ENCODE measurements at places on chromosomes 7 and 10.

DNA sequence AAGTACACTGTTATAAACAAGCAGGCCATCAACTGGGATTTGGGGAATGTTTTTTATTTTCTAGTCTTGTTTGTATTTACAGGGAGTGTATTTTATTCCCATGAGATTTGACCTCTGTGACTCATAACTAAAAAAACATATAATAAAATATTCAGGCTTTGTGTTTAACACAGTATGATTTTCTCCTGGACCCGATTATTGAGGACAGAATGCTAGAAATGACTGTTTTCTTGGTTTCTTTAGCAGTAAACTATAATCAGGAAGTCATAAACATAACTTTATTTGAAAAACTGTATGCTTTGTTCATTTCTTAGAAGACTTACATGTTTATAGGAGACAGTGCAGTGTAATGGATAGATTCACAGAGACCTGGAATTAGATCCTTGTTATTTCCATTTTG lies 2.1 kb downstream of the NHLRC2 start:
- no peak for DNase-seq

DNA sequence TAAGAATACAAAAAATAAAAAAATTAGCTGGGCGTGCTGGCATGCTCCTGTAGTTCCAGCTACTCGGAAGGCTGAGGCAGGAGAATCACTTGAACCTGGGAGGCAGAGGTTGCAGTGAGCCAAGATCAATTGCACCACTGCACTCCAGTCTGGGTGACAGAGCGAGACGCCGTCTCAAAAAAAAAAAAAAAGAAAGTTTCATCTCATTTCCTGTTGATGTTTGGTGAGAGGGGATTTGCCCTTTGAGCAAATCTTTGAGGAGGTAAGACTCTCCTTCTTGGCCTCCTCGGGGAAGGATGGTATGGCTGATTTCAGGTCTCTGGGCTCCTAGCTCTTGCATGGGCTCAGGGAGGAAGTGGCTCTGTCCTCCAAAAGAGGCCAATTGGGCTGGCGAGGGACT lies 3.6 kb upstream of the GRID2IP start:
- no peak for DNase-seq

DNA sequence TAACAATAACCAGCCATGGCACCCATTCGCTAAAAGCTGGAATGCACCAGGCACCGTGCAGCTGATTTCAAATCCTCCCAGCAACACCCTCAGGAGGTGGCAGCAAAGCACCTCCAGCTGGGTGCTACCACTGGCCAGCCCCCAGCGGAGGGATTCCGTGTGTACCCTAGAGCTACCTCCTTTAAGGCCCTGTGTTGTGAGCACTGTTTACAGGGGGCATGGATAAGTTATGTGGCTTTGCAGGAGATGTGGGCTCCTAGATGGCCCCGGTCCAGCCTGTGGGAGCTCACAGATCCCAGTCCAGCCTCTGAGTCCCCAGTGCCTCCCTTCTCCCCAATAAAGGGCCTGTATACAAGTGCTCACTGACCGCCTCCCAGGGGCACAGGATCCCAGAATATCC lies 27.1 kb downstream of the TNRC18 start:
- peak; percentile 38 for DNase-seq

DNA sequence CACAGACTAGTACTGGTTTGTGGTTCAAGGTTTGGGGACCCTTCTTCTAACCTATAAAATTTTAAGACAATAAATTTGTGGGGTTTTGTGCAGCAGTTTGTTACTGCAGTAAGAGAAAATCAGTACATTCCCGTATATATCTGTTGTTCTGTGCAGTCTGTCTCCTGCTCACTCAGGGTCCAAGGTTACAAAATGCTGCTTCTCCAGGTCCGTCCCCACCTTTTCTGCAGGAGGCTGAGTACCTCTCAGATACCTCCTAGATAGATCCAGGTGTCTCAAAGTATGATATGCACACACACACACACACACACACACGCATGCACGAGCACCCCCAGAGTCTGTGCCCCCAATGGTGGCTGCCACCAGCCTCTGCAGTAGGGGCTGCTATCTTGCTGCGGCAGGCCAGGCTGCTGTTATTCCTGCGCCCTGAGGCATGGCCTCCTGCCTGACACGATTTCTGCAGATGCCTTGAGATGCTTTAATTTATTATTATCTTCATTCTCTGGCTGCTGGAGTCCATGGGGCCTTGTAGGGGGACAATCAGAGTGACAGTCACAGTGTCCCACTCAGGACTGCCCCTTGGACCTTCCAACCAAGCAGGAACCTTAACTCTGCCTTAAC lies 25.2 kb upstream of the ASL start:
- DNase-seq: no peak

DNA sequence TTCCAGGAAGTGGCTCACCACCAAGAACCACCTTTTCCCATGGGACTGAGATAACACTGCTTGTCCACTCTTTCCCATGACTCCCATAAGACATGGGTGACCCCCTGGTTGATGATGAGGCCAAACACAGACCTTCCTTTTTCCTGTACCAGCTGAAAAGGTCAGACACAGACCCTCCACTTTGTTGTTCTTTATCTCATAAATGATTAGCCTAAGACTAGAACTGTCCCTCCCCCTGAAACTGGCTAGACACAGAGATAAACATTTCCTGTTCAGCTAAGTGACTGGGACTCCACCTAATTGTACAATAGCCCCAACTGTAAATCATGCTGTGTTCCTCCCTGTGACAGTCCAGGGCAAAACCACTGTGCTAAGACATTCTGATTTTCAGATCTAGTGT lies 8.2 kb upstream of the NRG3 start:
- no peak for DNase-seq

DNA sequence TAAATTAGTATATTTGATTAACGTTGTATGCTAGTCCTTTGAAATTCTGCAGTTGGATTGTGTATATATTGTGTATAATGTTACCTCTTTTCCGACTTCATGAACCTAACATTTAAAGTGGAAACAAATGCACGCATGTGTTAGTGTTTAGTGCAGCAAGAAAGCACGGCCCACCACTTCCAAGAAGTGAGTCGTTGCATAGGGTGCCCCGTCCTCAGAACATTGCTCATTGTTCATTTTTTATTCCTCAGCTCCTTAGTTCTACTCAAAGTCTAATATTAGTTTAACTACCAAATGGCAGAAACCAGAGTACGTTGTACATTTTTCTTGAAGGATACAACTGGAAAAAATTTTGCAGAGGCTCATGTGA lies 407.6 kb downstream of the AUTS2 start:
- no peak for DNase-seq

DNA sequence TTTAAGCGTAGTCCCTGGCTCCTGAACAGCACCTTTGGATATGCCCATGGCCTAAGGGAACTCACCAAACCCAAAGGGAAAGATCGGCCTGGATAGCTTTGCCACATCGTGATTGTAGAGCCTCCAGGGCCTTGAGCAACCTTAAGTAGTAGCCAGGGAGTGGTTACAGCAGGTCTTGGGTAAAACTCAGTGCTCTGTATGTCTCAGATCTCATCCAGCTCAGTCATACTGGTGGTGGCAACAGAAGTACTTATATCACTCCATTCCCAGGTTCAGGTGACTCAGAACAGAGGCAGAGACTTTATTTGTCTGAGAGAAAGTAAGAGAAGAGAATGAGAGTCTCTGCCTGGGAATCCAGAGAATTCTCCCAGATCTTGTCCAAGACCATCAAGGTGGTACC lies 39.1 kb upstream of the AASS start:
- DNase-seq: no peak

DNA sequence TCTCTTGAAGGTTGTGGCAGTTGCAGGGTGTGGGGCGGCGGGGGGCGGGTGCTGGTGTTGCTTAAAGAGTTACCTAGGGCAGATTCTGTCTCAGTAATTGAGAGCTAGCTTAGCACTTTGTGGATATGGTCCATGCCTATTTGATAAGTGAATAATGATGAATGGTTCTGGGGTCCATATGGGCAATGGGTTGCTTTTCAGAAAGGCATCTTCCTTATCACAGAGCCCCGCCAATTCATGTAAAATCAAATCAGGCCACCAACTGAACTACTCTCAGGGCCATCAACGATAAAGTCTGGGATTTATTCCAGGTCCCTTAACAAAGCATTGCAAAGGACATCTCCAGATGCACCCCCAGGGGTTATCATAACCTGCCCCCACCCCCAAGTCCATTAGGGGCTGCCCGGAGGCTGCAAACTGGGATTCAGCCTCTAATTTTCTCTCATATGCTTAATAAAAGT lies 1.8 kb upstream of the PRRT4 start:
- DNase-seq: no peak

DNA sequence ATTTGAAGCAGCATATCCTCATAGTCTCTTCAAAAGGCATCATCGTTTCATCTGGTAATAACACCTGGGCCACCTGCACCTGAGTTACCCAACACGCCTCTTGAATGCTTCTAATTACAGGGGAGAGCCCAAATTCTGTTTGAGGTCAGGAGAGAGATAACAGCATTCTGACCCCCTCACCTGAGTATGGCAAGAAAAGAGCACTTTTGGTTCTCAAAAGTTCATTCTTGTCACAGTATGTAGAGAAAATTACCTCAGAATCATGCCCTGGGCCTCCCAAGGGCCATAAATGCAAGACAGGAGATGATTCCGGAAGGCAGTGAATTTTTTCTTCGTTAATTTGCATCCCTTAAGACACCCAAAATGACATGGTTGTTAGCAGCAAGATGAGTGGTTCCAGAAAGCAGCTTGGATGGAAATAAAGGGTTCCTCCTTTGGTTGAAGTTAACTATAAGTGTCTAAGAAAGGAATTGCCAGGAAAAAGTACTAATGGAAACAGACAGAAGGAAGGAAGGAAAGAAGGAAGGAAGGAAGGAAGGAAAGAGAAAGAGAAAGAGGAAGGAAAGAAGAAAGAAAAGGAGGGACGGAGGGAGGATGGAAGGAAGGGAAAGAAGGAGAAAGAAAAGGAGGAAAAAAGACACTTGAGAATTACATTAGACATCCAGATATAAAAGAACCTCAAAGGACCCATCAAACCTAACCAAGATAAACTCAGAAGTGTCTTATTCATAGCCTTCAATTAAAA lies 228.4 kb upstream of the RHOBTB1 start:
- DNase-seq: no peak

DNA sequence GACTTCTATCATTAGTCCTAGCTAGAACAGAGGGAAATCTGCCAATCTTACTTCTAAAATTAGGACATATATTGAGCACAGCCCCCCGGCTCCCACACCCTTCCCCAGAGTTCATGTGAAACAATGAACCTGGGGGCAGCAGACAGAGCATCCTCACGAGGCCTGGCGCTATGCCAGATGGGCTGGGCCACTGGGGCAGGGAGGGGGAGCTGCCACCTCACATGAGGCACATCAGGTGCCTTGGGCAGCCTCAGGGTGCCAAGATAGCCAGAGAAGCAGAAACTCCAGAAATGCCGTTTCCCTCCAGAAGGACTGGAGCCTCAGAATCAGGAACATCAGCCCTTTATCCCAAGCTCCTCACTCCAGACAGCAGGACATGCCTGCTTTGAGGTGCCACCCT lies 92.8 kb upstream of the LANCL2 start:
- no peak for DNase-seq

- no peak for DNase-seq
Measured at GRCh38 chr7:75738604-75738974, at the start of gene HIP1. TSS of gene HIP1 (minus strand) at chr7:75738941. CDS start at chr7:75738920, 21 bp downstream.

DNA sequence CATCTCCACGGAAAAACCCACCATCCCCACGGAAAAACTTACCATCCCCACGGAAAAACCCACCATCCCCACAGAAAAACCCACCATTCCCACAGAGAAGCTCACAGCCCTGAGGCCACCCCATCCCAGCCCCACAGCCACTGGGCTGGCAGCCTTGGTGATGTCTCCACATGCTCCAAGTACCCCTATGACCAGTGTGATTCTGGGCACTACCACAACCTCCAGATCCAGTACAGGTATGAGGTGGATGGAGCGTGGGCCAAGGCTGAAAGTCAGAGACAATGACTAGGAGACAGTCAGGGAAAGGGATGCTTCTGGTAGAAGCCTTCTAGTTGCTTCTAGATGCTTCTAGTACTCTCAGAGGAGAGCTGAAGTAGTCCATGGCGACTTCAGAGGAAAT lies 19.6 kb downstream of the ZAN start:
- DNase-seq: no peak

DNA sequence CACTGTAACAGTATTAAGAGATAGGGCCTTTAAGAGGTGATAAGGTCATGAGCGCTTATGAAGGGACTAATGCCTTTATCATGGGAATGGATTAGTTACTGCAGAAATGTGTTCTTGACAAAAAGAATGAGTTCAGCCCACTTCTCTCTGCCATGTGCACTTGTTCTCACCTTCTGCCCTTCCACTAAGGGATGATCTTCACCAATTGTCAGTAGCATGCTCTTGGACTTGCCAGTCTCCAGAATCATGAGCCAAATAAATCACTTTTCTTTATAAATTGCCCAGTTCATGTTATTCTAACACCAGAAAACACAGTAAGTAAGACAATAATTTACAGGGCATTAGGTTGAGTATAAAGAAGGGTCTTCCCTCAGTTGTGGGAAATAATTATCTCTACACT lies 189.1 kb downstream of the CRPPA start:
- no peak for DNase-seq

DNA sequence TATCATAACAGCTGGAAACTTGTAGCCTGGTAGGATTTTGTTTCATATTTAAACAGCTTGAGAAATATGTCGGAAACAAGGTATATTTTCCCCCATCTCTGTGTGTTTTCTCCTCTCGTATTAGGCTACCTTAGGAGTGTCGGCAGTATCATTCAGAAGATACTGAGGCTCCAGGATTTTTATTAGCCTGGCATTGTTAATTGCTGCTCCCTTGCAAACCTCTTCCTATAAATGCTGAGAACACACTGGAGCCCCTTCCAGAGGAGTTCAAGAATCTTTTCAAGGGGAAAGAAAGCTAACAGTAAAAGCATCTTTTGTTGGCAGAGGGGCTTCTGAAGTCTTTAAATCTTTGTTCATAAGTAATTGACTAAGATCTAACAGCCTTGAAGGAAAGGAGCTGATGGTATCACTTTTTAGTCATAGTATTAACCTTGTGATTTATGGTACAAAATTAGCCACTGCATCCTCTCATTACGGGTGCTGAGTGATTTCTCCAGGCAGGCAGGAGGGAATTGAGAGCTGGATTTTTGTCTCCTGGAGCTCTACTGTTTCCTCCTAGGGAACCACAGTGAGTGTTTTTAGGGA lies 998.7 kb downstream of the LRMDA start:
- DNase-seq: no peak

- no peak for DNase-seq
Measured at GRCh38 chr7:38222481-38223096, 44.5 kb downstream of the STARD3NL start.

DNA sequence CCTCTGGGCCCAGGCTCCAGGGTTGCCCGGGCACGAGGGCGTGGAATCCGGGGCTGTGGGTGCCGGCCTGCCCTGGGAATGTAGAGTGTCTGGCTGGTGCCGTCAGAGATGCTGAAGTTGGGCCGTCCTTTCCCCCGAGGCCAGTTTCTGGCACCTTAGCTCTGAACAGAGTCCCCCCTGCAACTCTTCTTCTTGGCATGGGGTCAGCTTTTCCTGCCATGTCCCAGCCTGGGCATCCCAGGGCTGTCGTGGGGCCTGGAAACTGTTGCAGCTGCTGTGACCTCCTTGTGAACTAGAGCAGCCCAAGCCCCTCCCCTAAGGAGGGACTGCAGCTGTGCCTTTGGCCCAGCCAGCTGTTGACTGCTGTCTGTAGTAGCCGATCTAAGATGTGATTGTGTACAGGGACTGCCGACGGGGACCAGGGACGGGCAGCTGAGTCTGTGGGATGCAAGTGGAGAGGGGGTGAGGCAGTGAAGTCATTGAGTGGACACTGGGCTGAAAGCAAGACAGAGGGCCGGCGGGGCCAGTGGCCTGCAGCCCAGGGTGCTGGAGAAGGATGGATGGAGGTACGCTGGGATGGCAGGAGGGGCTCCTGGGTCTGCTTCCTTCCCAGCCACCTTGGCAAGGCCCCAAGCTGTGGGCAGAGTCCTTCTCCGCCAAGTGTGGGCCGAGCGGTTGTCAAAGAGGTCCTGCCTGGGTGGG lies 35.8 kb downstream of the GBX1 start:
- no peak for DNase-seq
